ENCODE measurements at places on chromosomes 3 and 15. TPM values are rescaled to one million over a fixed set of nuclear protein-coding genes. Genes with fewer than 3 reads are reported as not detected.
A peak's percentile ranks its signal among the peaks of the same experiment; 100 is the strongest.

GRCh38 chr3:183435661-183436060 lies 7.2 kb upstream of the MCF2L2 start:
- no peak overlapping the region for H3K4me3 ChIP-seq
- no peak overlapping the region for H3K27ac ChIP-seq
- H3K36me3 ChIP-seq = no peaks in the 10 kb centered on the region
- H3K27me3 ChIP-seq = peaks cover 8% of the 10 kb centered on the region

GRCh38 chr3:168517249-168518071 lies 421.7 kb upstream of the GOLIM4 start:
- no peaks in the 10 kb centered on the region for H3K4me1 ChIP-seq
- H3K27me3 ChIP-seq = no peaks in the 10 kb centered on the region
- no peaks in the 10 kb centered on the region for H3K36me3 ChIP-seq
- DNase-seq = peak; percentile 46

GRCh38 chr3:81382470-81382869 lies 379.0 kb downstream of the GBE1 start:
- no peak overlapping the region for H3K4me3 ChIP-seq
- no peaks in the 10 kb centered on the region for H3K27me3 ChIP-seq
- no peak overlapping the region for H3K27ac ChIP-seq
- DNase-seq = no peak

- H3K4me1 ChIP-seq = no peaks in the 10 kb centered on the region
- H3K27ac ChIP-seq = no peak overlapping the region
- H3K27me3 ChIP-seq = no peaks in the 10 kb centered on the region
- H3K4me3 ChIP-seq = no peak overlapping the region
- H3K36me3 ChIP-seq = no peaks in the 10 kb centered on the region
- DNase-seq = no peak
Measured at GRCh38 chr3:7254251-7254650, 393.3 kb downstream of the GRM7 start.

DNA sequence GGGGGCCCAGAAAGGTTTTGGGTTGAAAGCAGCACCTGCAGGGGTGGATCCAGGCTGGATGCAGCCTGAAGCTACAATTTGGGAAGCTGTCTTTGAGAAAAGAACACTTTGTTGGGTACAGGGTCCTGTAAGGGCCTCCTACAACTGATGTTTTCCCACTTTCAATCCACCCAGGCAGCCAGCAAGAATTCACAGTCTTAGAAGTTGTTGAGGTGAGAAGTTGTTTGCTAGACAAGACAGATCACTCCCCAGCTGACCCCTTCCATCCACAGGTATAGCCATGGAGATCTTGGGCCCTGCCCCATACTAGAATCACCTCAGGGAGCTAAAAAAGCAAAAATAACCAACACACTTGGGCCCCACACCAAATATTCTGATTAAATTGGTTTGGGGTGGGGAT lies 10.3 kb upstream of the SMAD6 start:
- H3K4me3 ChIP-seq = no peak overlapping the region
- no peak for DNase-seq
- H3K36me3 ChIP-seq = no peaks in the 10 kb centered on the region
- H3K4me1 ChIP-seq = peaks cover 11% of the 10 kb centered on the region
- H3K27me3 ChIP-seq = no peaks in the 10 kb centered on the region

Gene KCNAB1
- 0.67 TPM for polyA plus RNA-seq

Gene PODXL2
- 7.8 TPM for polyA plus RNA-seq

Gene FGD5
- 3.3 TPM for polyA plus RNA-seq

Gene SPATA12
- 1.2 TPM for polyA plus RNA-seq
